Temporal lobe (tissue), 4 donors: ENCODE measurements at places on chromosomes 2 and 18. TPM values are rescaled to one million over a fixed set of nuclear protein-coding genes. Genes with fewer than 3 reads are reported as not detected.

Gene COL5A2
- 21.4 TPM for total RNA-seq

Gene SH3RF3
- total RNA-seq: 14.8 TPM

Gene KLHL41
- 1.7 TPM for total RNA-seq

Gene TSPYL6
- total RNA-seq: under 0.01 TPM

Gene CFAP210
- 0.74 TPM for total RNA-seq

Gene HIBCH
- total RNA-seq: 18.9 TPM

Gene CMPK2
- total RNA-seq: 7.9 TPM

Gene SEH1L
- 35.9 TPM for total RNA-seq

Gene C1QL2
- 4.4 TPM for total RNA-seq

Gene TTC32
- 11.1 TPM for total RNA-seq

Gene MFSD6
- total RNA-seq: 33.4 TPM

Gene ICA1L
- 99.8 TPM for total RNA-seq

Gene TNFRSF11A
- total RNA-seq: under 0.01 TPM

Gene TCF4
- total RNA-seq: 487 TPM

Gene LRRC30
- not detected for total RNA-seq

Gene LIPG
- total RNA-seq: 11.8 TPM

Gene AQP4
- 84.8 TPM for total RNA-seq

Gene NOP58
- total RNA-seq: 46.7 TPM

Gene SLC11A1
- total RNA-seq: 2.0 TPM

Gene FASTKD1
- total RNA-seq: 64.2 TPM

Gene GTF2A1L
- total RNA-seq: 1.7 TPM

Gene UCN
- total RNA-seq: 1.2 TPM

Gene GKN2
- 0.25 TPM for total RNA-seq
